T-helper 9 cell (primary cell): ENCODE measurements at places on chromosomes 12 and 14.

- DNase-seq = no peak
These were observed 73.2 kb upstream of the EGLN3 start for GRCh38 chr14:34023824-34024767.

- DNase-seq = no peak
These were observed 95.9 kb downstream of the WNK1 start for GRCh38 chr12:848173-848865.

DNA sequence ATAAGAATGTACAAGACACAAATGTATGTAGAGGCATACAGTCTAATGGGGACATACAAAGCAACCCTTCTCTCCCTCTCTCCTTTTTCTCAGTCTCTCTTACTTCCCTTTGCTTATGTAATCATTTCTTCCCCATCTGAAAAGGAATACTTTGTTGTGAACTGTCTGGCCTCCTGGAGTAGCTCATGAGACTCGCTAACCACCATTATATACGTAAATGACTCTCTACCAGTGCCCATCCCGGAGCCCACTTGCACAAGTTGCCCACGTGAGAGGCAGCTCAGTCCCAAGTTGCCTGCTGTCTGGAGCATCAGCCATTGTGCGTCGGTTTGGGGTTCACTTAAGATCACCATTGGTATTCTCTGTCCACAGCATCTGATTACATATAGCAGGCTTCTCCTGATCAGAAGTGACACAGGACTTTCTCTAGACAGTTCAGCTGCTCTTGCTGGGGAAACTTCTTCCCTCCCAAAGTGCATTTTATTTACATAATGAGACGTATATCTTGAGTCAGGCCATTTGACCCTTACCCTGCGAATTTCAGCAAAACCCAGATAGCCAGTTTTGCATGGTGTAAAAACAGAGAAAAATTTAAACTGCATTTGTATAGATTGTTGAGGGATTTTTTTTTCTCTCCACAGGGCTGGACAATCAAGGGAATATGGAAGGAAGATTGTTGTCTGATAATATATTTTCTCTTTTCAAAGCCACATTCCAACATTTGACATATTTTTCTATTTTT is 220.7 kb upstream of the EGLN3 start:
- no peak for DNase-seq

GRCh38 chr14:96693252-96693820 is 103.8 kb upstream of the VRK1 start:
- DNase-seq = no peak

DNA sequence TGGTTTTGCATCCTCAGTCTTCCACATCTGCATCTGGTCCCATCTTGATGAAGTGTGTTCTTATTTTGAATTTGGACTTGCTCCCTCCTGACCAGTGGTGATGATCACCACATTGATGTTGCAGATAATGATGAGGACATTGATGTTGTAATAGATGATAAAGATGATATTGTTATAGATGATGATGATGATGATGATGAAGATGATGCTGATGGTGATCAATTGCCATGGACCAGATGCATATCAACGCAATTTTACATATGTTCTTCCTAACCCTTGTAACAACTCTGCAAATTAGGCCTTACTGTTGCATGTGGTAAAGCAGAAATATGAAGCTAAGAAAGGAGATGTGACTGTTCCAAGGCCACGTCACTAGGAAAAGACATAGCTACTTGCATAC is 380.3 kb upstream of the TBX3 start:
- DNase-seq = no peak

DNA sequence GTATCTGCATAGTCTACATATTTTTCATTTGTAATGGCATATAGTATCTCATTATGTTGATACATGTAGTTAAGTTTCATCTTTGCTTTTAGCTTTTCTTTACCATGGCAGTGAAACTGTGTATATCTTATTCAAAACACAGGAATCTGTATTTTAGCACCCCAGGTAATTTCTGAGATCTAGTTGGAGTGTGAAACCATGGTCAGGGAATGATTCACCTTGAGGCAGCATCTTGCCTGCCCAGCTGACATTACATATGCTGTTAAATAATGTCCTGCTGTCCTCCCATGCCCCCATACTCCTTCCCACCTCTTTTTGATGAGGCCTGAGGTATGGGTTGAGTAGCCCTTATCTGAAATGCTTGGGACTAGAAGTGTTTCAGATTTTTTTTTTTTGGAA is 125.4 kb upstream of the ATF1 start:
- no peak for DNase-seq

DNA sequence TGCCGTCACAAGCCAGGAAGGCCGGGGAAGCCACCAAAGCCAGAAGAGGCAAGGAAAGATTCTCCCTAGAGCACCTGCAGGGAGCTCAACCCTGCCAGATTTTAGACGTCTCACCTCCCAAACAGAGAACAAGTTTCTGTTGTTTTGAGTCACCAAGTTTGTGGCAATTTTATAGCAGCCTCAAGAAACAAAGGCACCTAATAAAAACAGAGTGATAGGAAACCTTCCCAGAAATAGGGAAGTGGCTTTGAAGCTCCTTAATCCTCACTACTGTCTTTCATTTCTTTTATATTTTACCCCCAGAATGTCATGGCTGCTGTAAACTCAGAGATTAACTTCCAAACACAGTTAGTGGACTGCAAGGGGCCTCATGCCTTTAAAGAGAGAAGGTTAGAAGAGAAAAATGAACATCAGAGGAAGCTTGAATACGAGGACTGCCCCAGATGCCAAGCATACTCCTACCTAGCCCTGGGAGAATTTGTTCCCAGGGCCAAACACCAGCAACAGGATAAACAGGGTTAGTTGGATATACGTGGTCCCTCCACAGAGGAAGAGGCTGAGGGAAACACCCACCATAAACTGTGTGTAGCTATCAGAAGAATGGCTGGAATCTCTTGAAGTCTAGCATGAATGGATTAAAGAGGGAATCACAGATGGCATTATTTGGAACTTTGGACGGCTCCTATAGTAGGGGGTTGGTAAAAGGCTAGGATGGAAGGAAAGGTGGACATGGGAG is 148.3 kb downstream of the KCNA5 start:
- no peak for DNase-seq

- DNase-seq = no peak
These were observed 105.3 kb upstream of the RTL1 start for GRCh38 chr14:101008631-101009336.

GRCh38 chr14:70909733-70910614 is 2.7 kb downstream of the PCNX1 start:
- no peak for DNase-seq

- DNase-seq = no peak
These were observed 93.3 kb upstream of the MAP1LC3B2 start for GRCh38 chr12:116465856-116466255.

- no peak for DNase-seq
These were observed 2.8 kb downstream of the TESPA1 start for GRCh38 chr12:54981796-54982195.

- no peak for DNase-seq
These were observed 127.4 kb upstream of the ATF1 start for GRCh38 chr12:50636505-50636904.

GRCh38 chr12:49703647-49704137 is 3.5 kb downstream of the FMNL3 start:
- no peak for DNase-seq

GRCh38 chr12:34287986-34288962 is 266.0 kb downstream of the ALG10 start:
- no peak for DNase-seq

DNA sequence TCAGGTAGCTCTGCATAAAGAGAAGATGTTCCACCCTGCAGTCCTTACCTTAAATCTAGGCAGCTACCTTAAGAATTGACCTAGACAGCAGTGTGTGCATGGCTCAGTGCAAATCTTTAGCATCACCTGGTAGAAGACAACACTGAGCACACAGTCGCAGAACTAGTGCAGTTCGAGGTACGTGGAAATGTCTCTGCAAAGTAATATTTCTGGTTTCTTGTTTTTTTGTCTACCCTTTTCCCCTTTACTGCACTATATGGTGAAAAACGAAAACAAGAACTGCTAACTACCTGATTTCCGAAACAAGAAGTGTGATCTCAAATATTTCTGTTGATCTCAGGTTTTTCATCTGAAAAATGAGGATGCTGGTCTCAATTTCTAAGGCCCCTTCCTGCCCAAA is 82.5 kb downstream of the ETV6 start:
- DNase-seq = no peak

GRCh38 chr12:118337194-118337838 is 35.4 kb downstream of the TAOK3 start:
- no peak for DNase-seq

DNA sequence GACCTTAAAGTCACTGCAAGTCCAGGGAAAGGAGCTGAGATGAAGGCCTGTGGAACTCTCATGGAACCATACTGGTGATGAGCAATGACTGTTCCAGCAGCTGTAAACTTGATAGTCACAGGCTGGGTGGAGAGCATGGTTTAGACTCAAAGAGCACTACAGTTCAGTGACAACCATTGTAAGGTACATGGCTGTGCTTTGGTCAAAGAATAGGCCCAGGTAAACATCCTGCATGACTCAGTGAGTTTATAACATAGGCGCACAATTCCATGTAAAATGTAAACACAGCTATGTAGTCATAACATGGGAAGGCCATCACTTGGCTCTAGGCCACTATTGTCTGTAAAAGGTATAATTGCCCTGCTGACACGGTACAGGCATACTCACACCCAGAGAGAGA is 119.3 kb upstream of the FSCB start:
- DNase-seq = no peak

DNA sequence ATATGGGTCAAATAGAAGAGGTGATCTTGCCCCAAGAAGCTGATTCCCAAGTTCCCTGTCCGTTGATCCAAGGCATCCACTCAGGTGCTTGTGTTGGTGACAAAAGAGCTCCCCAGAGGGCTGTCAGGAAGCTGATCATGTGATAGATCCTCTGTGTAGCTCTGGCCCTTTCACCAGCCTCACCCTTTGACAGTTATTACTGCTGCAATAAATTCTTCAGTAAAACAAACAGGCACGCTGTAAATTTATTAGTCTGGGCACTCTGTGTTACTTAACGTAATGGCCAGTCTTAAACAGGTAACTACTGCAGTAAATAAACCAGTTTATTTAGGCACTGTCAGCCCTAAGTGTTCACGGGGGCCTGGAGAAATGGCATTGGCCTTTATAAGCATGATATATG is 473.9 kb downstream of the BCL11B start:
- DNase-seq = no peak

DNA sequence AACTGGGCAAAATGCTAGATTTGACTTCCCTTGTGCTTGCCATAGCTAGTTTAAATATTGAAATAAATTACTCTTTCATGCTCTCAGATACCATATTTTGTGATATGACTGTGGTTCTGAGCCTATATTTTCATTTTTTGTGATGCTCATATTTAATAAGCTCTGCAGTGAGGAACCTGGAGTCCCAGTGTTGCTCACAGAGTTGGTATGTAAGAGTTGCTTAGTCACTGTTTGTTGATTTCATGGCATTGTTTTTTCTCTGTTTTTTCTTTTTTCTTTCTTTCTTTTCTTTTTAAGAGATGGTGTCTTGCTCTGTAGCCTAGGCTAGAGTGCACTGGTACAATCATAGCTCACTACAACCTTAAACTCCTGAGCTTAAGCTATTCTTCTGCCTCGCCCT is 750.5 kb upstream of the TMEM132C start:
- DNase-seq = no peak

DNA sequence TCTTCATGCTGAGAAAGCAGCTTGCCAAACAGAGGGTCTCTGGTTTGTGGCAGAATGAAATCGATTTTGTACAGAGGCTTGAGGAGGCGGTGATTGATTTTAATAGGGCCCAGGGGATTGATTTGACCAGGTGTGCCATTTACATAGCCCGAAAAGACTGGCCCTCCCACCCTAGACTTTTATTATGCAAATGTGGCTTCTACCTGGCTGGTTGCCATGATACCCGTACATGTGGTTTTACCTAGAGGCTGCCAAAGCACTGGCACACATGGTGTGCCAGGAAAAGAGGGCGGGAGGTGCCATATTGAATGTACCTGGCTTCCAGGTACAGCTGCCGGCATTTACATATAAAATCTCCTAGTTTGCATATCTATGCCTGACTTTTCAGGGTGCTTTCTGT is 18.0 kb upstream of the GUCY2C start:
- DNase-seq = no peak

GRCh38 chr12:111412830-111413441 is 7.2 kb downstream of the SH2B3 start:
- no peak for DNase-seq

- no peak for DNase-seq
These were observed 67.4 kb upstream of the ACTN1 start for GRCh38 chr14:69046476-69046860.

GRCh38 chr14:64410084-64410774 is 22.1 kb downstream of the MTHFD1 start:
- DNase-seq = no peak

- no peak for DNase-seq
These were observed 87.4 kb downstream of the HCAR2 start for GRCh38 chr12:122615780-122616179.

GRCh38 chr14:51626788-51627187 is 24.9 kb upstream of the FRMD6 start:
- no peak for DNase-seq

- DNase-seq = no peak
These were observed 92.1 kb downstream of the LRRC74A start for GRCh38 chr14:76918256-76918781.

- DNase-seq = no peak
These were observed 107.0 kb downstream of the PAPLN start for GRCh38 chr14:73344319-73344718.

- DNase-seq = no peak
These were observed 89.6 kb upstream of the PTPRR start for GRCh38 chr12:71010143-71010479.

DNA sequence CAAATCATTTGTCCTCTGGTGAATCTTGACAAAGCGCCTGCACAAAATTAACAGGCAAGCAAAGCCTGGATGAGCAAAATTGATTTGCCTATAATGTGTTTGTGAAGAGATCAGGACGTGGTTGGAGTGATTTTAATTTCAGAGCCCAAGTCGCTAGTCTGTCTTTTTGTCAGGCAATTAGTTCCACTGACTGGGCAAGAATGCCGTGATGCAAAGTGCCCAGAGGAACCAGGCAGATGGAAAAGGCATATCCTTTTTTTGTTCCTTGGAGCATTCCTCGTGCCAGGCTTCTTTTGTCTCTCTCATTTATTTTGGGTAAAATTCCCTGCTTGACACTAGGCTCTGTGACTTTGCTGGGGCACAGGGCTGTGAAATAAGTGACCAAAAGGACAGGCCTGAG is 65.9 kb upstream of the CCDC198 start:
- DNase-seq = no peak

GRCh38 chr12:70719071-70719470 is 81.8 kb upstream of the PTPRB start:
- no peak for DNase-seq

DNA sequence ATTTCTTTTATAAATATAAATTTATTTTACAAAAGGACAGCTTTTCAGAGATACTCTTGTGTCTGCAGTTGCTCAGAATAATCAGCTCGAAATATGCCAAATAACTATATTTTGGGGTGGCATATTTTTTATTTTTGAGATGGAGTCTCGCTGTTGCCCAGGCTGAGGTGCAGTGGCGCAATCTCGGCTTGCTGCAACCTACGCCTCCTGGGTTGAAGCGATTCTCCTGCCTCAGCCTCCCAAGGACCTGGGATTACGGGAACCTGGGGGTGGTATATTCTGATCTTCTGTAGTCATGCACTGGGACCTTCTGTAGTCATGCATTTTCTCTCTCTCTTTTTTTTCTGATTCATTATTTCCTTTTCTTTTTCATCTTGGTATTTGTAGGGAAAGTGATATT is 135.0 kb upstream of the AMIGO2 start:
- DNase-seq = no peak
